ENCODE measurements at places on chromosomes 13 and 19. TPM values are rescaled to one million over a fixed set of nuclear protein-coding genes. Genes with fewer than 3 reads are reported as not detected.

CCDC97 gene
- total RNA-seq, result 11.6 TPM

FPR1 gene
- 4.2 TPM for total RNA-seq

CCDC70 gene
- total RNA-seq, result not detected

MIR17HG gene
- 0.45 TPM for total RNA-seq

CEACAM4 gene
- 0.83 TPM for total RNA-seq

DNA sequence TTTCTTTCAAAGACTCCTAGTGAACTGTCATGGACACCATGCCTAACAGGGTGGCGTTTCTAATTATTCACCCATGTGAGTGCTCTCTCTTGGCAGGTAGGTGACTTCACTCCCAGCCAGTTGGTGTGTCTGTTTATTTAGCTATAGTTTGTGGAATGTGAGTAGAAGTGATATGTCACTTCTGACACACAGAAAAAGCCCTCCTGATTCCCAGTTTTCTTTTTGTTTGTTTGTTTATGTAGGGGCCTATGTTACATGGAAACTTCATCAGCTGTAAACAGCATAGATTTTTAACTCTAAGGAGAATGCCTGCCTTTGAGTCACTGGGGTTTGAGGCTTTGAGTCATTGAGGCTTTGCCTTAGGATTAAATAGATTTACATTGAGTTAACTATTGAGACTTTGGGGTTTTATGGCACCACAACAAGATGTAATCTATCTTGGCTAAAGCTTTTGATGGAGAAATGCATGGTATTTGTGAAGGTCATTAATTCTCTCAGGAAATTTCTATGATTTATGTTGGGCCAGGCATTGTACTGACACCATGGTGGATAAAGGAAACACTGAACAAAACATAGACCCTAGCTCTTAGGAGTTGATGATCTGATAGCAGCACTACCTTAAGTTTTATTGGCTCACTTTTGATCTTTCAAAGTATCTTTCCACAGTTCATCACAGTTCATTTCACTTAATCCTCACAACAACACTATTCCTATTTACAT, 45.3 kb downstream of the UFM1 start:
- DNase-seq, result no peak
- no peak overlapping the region for H3K27ac ChIP-seq
- H3K36me3 ChIP-seq, result no peaks in the 10 kb centered on the region
- no peaks in the 10 kb centered on the region for H3K27me3 ChIP-seq

DNA sequence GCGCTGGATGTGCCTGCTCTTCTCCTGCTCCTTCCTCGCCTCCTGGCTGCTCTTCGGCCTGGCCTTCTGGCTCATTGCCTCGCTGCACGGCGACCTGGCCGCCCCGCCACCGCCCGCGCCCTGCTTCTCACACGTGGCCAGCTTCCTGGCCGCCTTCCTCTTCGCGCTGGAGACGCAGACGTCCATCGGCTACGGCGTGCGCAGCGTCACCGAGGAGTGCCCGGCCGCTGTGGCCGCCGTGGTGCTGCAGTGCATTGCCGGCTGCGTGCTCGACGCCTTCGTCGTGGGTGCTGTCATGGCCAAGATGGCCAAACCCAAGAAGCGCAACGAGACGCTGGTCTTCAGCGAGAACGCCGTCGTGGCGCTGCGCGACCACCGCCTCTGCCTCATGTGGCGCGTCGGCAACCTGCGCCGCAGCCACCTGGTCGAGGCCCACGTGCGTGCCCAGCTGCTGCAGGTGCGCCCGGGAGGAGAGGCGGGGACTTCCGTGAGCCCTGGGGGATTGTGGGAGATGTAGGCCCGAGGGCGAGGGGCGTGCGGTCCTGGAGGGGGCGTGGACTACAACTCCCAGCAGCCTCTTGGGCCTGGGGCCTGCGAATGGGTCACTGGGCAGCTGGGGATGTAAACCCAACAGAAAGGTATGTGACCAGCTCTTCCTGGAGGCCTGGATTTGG, 6.7 kb downstream of the KCNJ14 start:
- H3K27me3 ChIP-seq, result no peaks in the 10 kb centered on the region
- peaks cover 14% of the 10 kb centered on the region for H3K36me3 ChIP-seq
- no peak for DNase-seq
- no peaks in the 10 kb centered on the region for H3K4me1 ChIP-seq
- no peak overlapping the region for H3K4me3 ChIP-seq

- DNase-seq, result no peak
- no peaks in the 10 kb centered on the region for H3K36me3 ChIP-seq
- H3K4me1 ChIP-seq, result no peaks in the 10 kb centered on the region
- no peak overlapping the region for H3K4me3 ChIP-seq
Observed at GRCh38 chr13:31697290-31697689, 42.0 kb upstream of the RXFP2 start.

DNA sequence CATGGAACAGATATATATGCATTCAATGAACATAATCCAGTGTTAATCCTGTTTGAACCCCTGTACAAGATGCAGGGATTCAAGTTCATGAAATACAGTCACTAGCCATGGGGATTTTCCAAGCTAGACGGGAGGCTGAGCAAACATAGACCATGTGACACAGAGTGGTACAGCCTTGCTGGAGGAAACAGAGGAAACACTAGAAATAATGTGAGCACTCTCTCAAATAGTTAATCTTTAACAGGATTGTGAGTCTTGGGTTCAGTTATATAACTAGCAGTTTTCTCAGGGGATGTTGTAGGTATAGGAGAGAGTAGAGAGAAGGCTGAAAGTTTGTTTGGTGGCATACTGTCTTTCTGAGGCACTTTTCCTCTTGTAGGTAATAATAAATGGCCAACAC, 13.9 kb upstream of the LGALS16 start:
- no peaks in the 10 kb centered on the region for H3K4me1 ChIP-seq
- H3K27me3 ChIP-seq, result no peaks in the 10 kb centered on the region
- no peaks in the 10 kb centered on the region for H3K36me3 ChIP-seq

GRCh38 chr19:3469638-3470499, 10.5 kb downstream of the SMIM24 start:
- no peak for DNase-seq
- no peak overlapping the region for H3K4me3 ChIP-seq
- peaks cover 32% of the 10 kb centered on the region for H3K4me1 ChIP-seq
- peaks cover 1% of the 10 kb centered on the region for H3K36me3 ChIP-seq
- peak overlapping the region; percentile 84 for H3K27ac ChIP-seq

- H3K36me3 ChIP-seq, result peaks cover 9% of the 10 kb centered on the region
- no peak overlapping the region for H3K4me3 ChIP-seq
- no peak overlapping the region for H3K27ac ChIP-seq
- peak; percentile 42 for DNase-seq
- H3K27me3 ChIP-seq, result no peaks in the 10 kb centered on the region
Observed at GRCh38 chr13:26693749-26694463, 66.7 kb downstream of the GPR12 start.

- no peak overlapping the region for H3K4me3 ChIP-seq
- no peak for DNase-seq
- peaks cover 4% of the 10 kb centered on the region for H3K4me1 ChIP-seq
- H3K27me3 ChIP-seq, result no peaks in the 10 kb centered on the region
- no peak overlapping the region for H3K27ac ChIP-seq
Observed at GRCh38 chr19:12270854-12271253, 23.8 kb downstream of the ZNF44 start.

DNA sequence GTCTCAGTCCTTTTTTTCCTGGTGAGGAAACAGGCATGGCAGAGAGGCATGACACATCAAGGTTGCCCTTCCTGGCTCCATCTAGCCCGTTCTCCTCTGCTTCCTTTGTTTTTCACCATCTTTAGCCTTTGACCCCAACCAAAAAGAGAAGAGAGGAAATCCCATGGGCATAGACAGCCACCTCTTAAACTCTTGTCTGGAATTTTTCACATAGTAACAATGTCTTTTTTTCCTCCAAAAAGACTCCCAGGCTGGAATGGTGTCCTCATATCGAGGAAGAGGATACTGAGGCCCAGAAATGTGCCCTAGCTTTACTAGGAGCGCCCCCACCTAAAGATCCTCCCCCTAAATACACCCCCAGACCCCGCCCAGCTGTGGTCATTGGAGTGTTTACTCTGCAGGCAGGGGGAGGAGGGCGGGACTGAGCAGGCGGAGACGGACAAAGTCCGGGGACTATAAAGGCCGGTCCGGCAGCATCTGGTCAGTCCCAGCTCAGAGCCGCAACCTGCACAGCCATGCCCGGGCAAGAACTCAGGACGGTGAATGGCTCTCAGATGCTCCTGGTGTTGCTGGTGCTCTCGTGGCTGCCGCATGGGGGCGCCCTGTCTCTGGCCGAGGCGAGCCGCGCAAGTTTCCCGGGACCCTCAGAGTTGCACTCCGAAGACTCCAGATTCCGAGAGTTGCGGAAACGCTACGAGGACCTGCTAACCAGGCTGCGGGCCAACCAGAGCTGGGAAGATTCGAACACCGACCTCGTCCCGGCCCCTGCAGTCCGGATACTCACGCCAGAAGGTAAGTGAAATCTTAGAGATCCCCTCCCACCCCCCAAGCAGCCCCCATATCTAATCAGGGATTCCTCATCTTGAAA, at the start of gene GDF15:
Gene GDF15 (plus strand): TSS at position 484 of the 868 bp plus-strand sequence. CDS start 32 bp downstream, at position 516.
- H3K27ac ChIP-seq, result peak within 1 kb of the TSS; percentile 2
- no peaks in the 10 kb centered on the region for H3K27me3 ChIP-seq
- DNase-seq, result peak; percentile 94

- no peaks in the 10 kb centered on the region for H3K27me3 ChIP-seq
- no peak for DNase-seq
- H3K36me3 ChIP-seq, result no peaks in the 10 kb centered on the region
- H3K4me1 ChIP-seq, result no peaks in the 10 kb centered on the region
- no peak overlapping the region for H3K4me3 ChIP-seq
Observed at GRCh38 chr13:46535825-46536224, 17.1 kb upstream of the LRCH1 start.

DNA sequence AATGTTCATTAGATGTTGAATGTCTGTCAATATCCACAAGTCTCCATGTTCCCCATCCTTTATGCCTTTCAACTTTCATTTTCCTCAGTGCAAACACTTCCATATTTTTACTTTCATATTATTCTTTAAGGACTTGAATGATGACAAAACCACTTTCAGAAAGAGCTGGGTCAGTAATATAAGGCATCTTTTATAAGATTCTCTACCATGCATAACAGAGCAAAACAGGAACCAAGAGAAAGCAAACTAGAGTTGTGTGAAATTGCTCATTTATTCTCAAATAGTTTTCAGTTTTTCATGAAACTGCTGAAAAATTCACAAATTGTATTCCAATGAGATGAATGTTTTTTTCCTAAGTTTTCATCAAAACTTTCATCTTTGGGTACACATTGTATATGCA, 1247.6 kb downstream of the PCDH17 start:
- no peak overlapping the region for H3K27ac ChIP-seq
- H3K4me1 ChIP-seq, result no peaks in the 10 kb centered on the region
- no peak for DNase-seq

DNA sequence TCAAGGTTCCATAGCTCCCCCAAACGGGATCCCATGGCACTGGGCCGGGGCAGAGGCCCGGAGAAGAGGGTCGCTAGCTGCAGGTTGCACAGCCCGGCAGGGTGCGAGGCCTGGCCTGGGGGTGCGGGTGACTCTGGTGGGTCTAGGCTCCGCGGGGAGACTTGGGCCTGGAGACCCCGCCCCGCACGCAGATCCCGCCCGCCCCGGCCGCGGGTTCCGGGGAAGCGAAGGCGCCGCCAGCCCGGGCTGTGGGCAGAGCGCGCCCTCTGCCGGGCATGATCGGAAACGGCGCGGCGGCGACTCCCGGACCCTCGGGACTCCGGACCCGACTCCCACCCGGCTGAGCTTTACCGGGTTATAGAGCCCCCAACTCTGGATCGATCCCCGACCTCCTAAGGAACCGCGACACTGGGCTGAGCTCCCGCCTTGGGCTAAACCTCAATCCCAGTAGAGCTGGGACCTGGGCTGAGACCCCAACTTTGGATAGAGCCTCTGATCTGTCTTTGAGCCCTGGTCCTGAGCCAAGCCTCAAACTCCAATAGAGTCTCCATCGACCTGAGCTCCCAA, 3.1 kb upstream of the TNFAIP8L1 start:
- H3K4me3 ChIP-seq, result peak overlapping the region; percentile 55
- peaks cover 23% of the 10 kb centered on the region for H3K4me1 ChIP-seq
- peaks cover 8% of the 10 kb centered on the region for H3K27me3 ChIP-seq
- no peaks in the 10 kb centered on the region for H3K36me3 ChIP-seq
- no peak overlapping the region for H3K27ac ChIP-seq

GRCh38 chr13:97432232-97432916, 1.6 kb upstream of the RAP2A start:
- peaks cover 29% of the 10 kb centered on the region for H3K4me1 ChIP-seq
- H3K27me3 ChIP-seq, result no peaks in the 10 kb centered on the region
- peak overlapping the region; percentile 81 for H3K4me3 ChIP-seq
- H3K36me3 ChIP-seq, result no peaks in the 10 kb centered on the region
- no peak for DNase-seq

- no peak overlapping the region for H3K4me3 ChIP-seq
- H3K27ac ChIP-seq, result no peak overlapping the region
- H3K36me3 ChIP-seq, result peaks cover 68% of the 10 kb centered on the region
- DNase-seq, result no peak
- no peaks in the 10 kb centered on the region for H3K4me1 ChIP-seq
Observed at GRCh38 chr19:33118643-33119042, 13.3 kb upstream of the WDR88 start.

GRCh38 chr13:98470920-98471319, 106.0 kb downstream of the STK24 start:
- peaks cover 47% of the 10 kb centered on the region for H3K36me3 ChIP-seq
- no peaks in the 10 kb centered on the region for H3K27me3 ChIP-seq
- H3K4me3 ChIP-seq, result no peak overlapping the region

DNA sequence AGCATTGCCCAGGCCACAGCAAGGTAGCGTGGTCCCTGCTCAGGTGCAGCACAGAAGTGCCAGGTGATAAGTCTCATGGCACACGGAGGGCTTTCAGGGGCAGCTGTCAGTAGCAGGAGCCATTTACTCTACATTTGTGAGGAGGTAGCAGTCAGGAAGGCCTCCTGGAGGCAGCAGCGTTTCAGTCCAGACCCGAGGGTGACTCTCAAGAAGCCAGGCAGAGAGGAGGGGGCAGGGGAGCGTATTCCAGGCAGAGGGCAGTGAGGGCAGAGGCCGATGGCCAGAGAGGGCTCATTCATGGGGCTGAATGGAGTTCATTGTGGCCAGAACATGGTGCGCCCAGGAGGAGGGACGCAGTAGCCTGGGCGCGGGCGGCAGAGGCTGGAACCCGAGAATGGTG, 8.9 kb downstream of the PIAS4 start:
- peak overlapping the region; percentile 84 for H3K27ac ChIP-seq
- DNase-seq, result no peak
- H3K4me1 ChIP-seq, result peaks cover 80% of the 10 kb centered on the region

DNA sequence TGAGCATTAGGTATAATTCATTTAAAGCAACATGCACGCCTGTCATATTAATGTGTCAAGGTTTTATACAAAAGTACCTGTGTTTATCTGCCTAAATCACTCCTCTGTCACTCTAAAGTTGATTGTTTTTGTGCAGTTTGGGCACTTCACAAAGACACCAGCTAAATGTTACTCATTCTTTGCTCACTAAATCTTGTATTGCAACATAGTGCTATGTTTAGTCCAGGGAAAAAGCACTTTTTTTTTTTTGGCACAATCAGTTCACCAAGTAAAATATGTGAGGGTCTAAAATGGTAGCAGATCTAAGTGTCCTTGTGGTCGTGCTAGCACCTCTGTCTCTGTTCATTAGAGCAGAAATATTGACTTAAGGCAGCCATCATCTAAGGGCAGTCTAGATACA, 2526.7 kb upstream of the PCDH20 start:
- no peak for DNase-seq
- no peak overlapping the region for H3K27ac ChIP-seq
- H3K27me3 ChIP-seq, result no peaks in the 10 kb centered on the region
- no peak overlapping the region for H3K4me3 ChIP-seq
- no peaks in the 10 kb centered on the region for H3K36me3 ChIP-seq

GRCh38 chr13:50888362-50888761, 21.2 kb upstream of the RNASEH2B start:
- H3K27ac ChIP-seq, result no peak overlapping the region
- H3K27me3 ChIP-seq, result no peaks in the 10 kb centered on the region
- no peaks in the 10 kb centered on the region for H3K4me1 ChIP-seq
